Epithelial cell of proximal tubule (primary cell): ENCODE measurements at places on chromosomes 12 and 14. TPM values are rescaled to one million over a fixed set of nuclear protein-coding genes. Genes with fewer than 3 reads are reported as not detected.
A peak's percentile ranks its signal among the peaks of the same experiment; 100 is the strongest.

DNA sequence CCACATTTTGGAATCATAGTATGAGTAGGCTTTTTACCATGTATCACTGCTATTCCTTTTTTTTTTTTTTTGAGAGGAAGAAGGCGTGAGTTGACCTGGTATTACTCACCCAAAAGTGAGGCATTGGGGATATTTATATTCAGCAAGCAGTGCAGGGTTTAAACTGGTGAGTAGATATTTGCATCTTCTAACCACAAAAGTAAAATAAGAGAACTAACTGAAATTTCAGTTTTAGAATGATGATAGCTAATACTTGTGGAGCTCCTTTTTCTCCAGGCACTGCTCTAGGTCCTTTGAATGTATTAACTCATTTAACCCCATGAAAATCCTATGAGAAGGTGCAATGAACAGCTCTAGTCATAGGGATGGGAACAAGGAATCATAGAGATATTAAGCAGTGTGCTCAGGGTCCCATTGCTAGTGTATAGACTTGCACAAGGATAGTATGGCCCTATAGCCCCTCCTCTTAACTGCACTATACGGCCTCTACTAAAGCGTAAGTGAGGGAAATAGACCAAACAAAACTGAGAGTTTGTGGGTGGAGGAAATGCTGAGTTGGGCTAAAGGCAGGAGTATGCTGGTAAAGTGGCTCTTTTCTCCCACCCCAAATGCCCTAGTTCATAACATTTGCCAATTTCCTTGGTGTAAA, 104.3 kb upstream of the MAX start:
- no peak for DNase-seq

The MORN3 gene
- total RNA-seq: 0.81 TPM in 1 of 2 replicates, not detected in the other

- no peak for DNase-seq
These were observed 400.4 kb downstream of the ATP23 start for GRCh38 chr12:58341791-58342190.

The LMNTD1 gene
- total RNA-seq: not detected in 2 replicates

DNA sequence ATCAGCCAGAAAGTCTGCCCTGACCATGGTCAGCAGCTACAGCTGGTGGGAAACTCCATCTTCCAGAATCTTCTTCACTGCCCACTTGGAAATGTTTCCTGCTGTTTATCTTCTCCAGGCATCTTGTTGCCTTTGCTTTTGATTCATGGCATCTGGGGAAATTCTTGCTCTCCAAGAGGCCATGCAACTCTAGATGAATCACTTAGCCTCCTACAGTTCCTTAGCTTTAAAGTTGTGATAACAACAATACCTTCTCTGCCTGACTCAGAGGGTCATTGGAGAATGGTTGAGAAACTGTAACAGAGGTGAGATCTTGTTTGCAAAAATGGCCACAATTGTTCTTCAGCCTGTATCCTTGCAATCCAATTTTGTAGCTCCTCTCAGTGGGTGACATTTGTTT, 121.0 kb upstream of the VRK1 start:
- DNase-seq: peak; percentile 30

The FAM222A gene
- total RNA-seq: 0.52 and 2.7 TPM in 2 replicates
